Colonic mucosa (tissue), 4 donors: ENCODE measurements at places on chromosomes 11 and 22. TPM values are rescaled to one million over a fixed set of nuclear protein-coding genes. Genes with fewer than 3 reads are reported as not detected.

- H3K27ac ChIP-seq, result no peak overlapping the region
- H3K36me3 ChIP-seq, result no peaks in the 10 kb centered on the region
- no peak overlapping the region for H3K4me3 ChIP-seq
- no peak for DNase-seq
- no peaks in the 10 kb centered on the region for H3K27me3 ChIP-seq
Measured at GRCh38 chr22:47594836-47595521, 832.5 kb downstream of the TBC1D22A start.

DNA sequence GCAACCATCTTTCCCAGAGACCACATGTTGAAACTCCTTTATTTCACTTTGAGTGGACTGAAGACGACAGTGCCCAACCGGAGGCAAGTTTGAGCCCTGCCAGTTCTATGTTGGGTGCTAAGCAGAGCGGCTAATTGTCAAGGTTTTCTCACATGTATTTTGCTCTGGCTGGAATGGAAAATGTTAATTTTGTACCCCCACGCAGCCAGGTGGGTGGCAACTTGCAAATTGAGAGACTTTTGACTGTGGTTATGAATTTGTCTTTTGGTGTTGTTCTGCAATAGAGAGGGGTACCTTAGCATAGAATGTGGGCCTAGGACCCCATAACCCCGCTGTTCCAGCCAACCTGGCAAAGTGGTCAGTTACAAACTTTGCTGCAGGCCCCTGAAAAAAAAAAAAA, 42.5 kb upstream of the SLC5A12 start:
- no peaks in the 10 kb centered on the region for H3K36me3 ChIP-seq
- no peaks in the 10 kb centered on the region for H3K4me1 ChIP-seq
- no peak for DNase-seq
- H3K27ac ChIP-seq, result no peak overlapping the region

GRCh38 chr11:114651145-114651718, 27.1 kb upstream of the NXPE2 start:
- H3K27ac ChIP-seq, result peak overlapping the region; percentile 81

DNA sequence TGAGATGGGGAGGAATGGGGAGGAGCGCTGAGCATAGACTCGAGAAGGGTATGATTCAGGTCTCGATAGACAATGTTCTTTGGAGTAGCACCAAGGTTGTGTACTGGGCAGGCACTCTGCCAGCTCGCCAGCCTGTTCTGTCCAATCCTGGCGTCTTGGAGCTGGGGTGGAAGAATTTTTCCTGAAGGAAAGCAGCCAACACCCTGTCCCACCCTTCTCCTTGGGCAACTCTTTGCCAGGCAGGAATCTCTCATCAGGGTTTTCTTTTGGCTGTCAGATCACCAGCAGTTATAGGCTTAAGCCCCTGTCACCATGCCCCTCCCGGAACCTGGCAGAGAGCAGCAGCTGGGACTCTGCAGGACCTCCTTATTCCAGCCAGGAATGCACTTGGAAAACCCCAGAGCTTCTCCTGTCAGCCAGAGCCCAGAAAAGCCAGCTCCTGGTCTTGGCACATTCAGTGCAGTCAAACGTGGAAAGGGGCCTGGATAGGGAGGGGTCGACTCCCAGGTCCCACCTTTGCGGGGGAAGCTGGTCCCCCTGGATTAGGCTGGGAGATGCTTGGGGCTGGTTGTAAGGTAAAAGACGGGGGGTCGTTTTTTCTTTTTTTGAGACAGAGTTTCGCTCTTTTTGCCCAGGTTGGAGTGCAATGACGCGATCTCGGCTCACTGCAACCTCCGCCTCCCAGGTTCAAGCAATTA, 14.4 kb upstream of the SPTBN2 start:
- H3K27ac ChIP-seq, result peak overlapping the region; percentile 81
- H3K4me1 ChIP-seq, result no peaks in the 10 kb centered on the region
- peak overlapping the region; percentile 56 for H3K4me3 ChIP-seq
- DNase-seq, result peak; percentile 91

GRCh38 chr11:95895815-95896214, 28.1 kb downstream of the MTMR2 start:
- peaks cover 5% of the 10 kb centered on the region for H3K4me1 ChIP-seq
- H3K27me3 ChIP-seq, result no peaks in the 10 kb centered on the region
- H3K27ac ChIP-seq, result no peak overlapping the region
- DNase-seq, result no peak
- no peaks in the 10 kb centered on the region for H3K36me3 ChIP-seq

DNA sequence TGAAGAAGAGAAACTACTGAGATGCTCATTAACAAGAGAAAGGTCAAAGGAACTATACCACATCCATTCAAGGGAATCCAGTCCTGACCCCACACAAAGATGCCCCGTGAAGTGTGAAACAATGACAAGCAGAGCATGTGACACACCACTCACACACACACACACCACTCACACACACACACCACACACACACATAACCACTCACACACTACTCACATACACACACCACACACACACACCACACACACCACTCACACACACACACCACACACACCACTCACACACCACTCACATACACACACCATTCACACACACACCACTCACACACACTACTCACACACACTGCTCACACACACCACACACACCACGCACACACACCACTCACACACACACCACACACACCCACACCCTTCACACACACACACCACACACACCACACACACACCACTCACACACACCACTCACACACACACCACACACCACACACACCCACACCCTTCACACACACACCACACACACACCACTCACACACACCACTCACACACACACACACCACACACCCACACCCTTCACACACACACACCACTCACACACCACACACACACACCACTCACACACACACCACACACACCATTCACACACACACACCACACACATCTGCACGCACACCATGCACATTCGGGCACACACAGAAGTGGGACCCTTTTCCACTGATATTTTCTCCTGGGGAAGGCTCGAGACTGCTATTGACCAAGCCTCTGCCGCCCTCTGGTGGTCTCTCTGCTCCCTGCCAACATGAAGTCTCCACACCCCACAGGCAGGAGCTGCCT, 32.0 kb upstream of the COMT start:
- no peak overlapping the region for H3K4me3 ChIP-seq
- no peak overlapping the region for H3K27ac ChIP-seq
- H3K27me3 ChIP-seq, result no peaks in the 10 kb centered on the region

GRCh38 chr11:10289765-10290380, 4.1 kb downstream of the SBF2 start:
- no peak overlapping the region for H3K27ac ChIP-seq
- H3K27me3 ChIP-seq, result no peaks in the 10 kb centered on the region
- H3K4me3 ChIP-seq, result no peak overlapping the region
- DNase-seq, result no peak
- no peaks in the 10 kb centered on the region for H3K36me3 ChIP-seq

DNA sequence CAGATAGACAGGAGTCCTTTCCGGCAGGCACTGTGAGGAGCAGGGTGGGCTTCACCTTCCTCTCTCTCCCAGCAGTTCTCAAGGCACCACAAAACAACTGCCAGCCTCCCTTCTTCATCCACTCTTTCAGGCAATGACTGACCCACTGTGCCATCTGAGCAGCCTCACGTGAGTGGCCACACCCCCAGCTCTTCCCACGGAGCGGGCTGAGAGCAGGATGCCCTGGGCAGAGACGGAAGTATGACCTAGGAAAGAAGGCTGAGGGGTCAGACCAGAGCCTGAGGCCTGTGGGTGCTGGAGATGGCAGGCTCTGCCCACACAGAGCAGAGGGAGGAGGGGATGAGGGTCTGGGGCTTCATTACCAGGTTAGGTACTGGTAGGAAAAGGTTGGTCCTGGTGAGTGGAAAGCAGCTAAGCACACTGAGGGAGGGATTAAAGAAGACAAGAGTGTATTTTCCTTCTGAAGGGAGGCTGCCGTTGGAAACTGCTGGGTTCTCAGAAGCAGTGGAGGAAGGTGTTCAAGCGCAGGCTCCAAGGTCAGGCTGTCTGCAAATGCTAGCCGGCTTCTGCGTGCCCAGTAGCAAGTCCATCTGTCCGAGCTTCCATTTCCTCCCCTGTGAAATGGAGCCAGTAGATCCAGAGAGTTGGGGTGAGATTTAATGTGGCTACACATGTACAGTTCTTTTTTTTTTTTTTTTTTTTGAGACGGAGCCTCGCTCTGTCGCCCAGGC, 4.6 kb downstream of the NLRP6 start:
- H3K27me3 ChIP-seq, result peaks cover 48% of the 10 kb centered on the region
- no peak overlapping the region for H3K27ac ChIP-seq
- H3K4me3 ChIP-seq, result no peak overlapping the region
- DNase-seq, result no peak

- no peak overlapping the region for H3K4me3 ChIP-seq
- H3K4me1 ChIP-seq, result no peaks in the 10 kb centered on the region
- no peak overlapping the region for H3K27ac ChIP-seq
- H3K36me3 ChIP-seq, result no peaks in the 10 kb centered on the region
Measured at GRCh38 chr11:78832226-78832947, 257.7 kb upstream of the NARS2 start.

GRCh38 chr11:9266926-9267325, 1.8 kb upstream of the DENND5A start:
- DNase-seq, result no peak
- H3K27me3 ChIP-seq, result no peaks in the 10 kb centered on the region
- no peaks in the 10 kb centered on the region for H3K36me3 ChIP-seq

GRCh38 chr11:19929147-19929546, 216.5 kb downstream of the NAV2 start:
- H3K27me3 ChIP-seq, result no peaks in the 10 kb centered on the region
- no peak overlapping the region for H3K27ac ChIP-seq
- no peaks in the 10 kb centered on the region for H3K36me3 ChIP-seq

- no peaks in the 10 kb centered on the region for H3K36me3 ChIP-seq
- no peak for DNase-seq
- H3K4me3 ChIP-seq, result no peak overlapping the region
- peaks cover 15% of the 10 kb centered on the region for H3K4me1 ChIP-seq
- no peak overlapping the region for H3K27ac ChIP-seq
- H3K27me3 ChIP-seq, result no peaks in the 10 kb centered on the region
Measured at GRCh38 chr11:64353715-64354506, 5.1 kb upstream of the RPS6KA4 start.

DNA sequence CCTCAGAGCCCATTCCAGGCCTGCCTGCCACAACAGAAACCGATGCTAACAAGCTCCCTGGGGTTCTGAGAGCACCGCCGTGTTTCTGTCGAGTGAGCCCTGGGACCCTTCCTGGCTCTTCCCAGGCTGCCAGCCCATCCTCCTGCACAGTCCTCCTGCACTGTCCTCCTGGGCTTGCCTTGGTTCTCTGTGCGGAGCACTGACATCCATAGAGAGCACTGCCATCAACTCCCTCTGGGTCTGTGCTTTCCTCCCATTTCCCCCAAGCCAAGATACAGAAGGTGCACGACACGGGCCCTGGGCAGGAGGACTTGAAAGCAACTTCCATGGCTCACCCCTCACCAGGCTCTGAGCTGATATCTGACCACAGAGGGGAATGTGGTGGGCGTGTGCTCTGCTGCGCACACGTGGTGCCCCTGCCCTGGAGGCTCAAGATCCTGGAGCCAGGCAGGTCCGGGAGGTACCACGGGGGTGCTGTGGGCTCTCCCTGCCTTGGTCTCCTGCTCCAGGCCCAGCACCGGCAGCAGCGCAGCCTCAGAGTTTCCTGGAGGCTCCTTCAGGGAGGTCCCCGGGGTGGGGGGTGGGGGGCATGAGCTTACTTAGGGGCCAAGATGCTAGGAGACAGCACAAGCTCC, 304.2 kb downstream of the BRD1 start:
- no peak for DNase-seq
- no peaks in the 10 kb centered on the region for H3K36me3 ChIP-seq
- no peak overlapping the region for H3K27ac ChIP-seq
- H3K27me3 ChIP-seq, result no peaks in the 10 kb centered on the region
- no peaks in the 10 kb centered on the region for H3K4me1 ChIP-seq

DNA sequence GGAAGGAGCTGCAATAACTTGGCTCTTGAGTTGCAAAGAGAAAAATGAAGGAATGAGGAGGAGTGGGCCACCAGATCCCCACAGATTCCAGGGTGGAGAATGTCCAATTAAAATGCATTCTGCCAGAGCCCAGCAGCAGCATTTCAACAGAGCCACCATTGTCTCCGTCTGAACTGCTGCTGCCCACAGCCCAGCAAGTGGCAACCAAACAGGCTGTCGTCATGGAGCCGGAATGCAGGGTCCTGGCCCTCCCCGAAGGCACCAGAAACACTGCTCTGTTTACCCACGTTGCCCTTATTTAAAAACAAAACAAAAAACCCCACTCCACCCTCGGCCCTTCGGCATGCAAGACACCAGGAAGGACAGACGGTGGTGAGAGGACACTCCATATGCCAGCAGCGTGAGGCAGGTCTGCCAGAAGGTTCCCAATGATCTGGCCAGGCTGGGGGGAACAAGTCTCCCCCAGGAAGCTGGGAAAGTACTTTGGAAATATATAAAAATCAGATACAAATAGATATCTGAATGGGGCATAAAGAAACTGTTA, 32.5 kb downstream of the PLEKHA7 start:
- no peaks in the 10 kb centered on the region for H3K36me3 ChIP-seq
- no peak overlapping the region for H3K4me3 ChIP-seq
- no peaks in the 10 kb centered on the region for H3K27me3 ChIP-seq
- H3K4me1 ChIP-seq, result peaks cover 9% of the 10 kb centered on the region
- no peak overlapping the region for H3K27ac ChIP-seq

- H3K36me3 ChIP-seq, result no peaks in the 10 kb centered on the region
- DNase-seq, result no peak
- no peaks in the 10 kb centered on the region for H3K4me1 ChIP-seq
- H3K27ac ChIP-seq, result no peak overlapping the region
- no peak overlapping the region for H3K4me3 ChIP-seq
Measured at GRCh38 chr11:134503100-134503499, 91.1 kb upstream of the B3GAT1 start.

GRCh38 chr11:14267861-14268635, 90.9 kb downstream of the RRAS2 start:
- H3K27ac ChIP-seq, result no peak overlapping the region
- no peaks in the 10 kb centered on the region for H3K27me3 ChIP-seq
- H3K36me3 ChIP-seq, result no peaks in the 10 kb centered on the region
- no peak for DNase-seq
- H3K4me1 ChIP-seq, result peaks cover 4% of the 10 kb centered on the region

- H3K27ac ChIP-seq, result no peak overlapping the region
- no peaks in the 10 kb centered on the region for H3K27me3 ChIP-seq
- no peaks in the 10 kb centered on the region for H3K36me3 ChIP-seq
- DNase-seq, result no peak
- no peak overlapping the region for H3K4me3 ChIP-seq
Measured at GRCh38 chr11:45250035-45250718, 36.0 kb downstream of the SYT13 start.

DNA sequence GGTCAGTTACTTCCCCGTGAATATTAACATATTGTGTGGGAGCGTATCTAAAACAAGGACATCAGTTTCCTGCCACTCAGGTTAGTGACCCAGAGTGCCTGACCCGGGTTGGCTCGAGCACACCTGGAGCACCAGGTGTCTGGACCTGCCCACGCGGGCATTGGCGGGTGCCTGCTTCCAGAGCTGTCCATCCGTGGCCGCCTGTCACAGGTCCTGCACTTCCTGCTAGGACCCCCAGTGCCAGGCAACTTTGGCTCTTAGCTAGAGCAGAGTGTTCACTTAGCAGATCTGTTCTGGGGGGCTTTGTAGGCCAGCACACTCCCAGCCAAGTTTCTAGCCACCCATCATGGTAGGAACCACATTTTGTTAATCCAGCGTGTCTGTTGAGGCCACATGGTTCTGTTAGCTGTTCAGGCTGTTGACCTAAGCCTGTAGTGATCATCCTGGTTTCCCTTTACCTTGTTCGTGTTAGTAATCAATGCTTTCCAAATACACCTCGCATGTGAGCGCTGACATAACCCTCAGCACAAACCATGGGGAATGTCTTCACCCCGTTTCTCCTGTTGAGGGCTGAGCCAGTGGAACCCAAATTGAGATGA, 29.5 kb downstream of the MOV10L1 start:
- H3K4me3 ChIP-seq, result no peak overlapping the region
- no peaks in the 10 kb centered on the region for H3K36me3 ChIP-seq
- DNase-seq, result no peak
- H3K27ac ChIP-seq, result no peak overlapping the region

The MMP12 gene
- 2.3 TPM for total RNA-seq
